ENCODE measurements at places on chromosomes 2 and 18.

DNA sequence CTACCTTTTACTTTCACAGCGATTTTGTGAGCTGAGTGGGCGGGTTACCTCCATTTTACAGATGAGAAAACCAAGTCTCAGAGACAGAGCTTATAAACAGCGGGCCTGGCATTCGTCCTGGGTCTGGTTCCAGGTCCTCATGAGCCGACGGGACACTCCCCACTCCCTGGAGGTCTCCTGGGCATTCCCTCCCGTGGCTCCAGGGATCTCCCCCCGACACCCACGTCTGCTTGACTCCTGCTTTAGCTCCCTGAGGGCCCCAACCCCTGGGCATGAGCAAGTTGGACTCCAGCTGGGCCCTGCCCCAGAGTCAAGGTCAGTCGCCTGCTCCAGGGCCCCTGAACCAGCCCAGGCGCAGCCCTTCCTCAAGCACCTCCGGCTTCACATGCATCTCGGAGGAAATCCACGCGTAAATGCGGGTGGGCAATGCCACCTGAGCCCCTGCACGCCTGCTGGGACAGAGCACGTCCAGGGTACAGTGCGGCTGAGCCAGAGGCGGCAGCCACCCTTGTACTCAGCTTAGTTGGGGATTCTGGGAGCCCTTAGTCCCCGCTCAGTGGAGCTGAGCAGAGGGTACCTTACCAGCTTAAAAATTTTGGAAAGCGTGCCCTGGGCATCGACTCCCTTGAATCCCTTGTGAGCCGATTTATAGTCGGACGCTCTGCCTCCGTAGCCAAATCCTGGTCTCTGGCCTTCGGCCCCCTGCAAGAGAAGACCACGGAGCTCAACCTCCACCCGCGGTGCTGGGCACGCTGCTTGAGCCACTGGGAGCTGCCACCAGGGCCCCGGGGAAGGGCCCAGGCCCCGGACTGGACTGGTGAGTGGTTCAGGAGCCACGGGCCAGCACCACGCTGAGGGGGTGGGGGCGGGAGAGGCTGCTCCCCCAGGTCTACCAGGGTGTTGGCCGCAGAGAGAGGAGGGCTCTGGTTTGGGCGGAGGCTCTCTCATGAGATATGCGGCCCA is 148.1 kb downstream of the MBP start:
- peak; percentile 45 for DNase-seq

- no peak for DNase-seq
These were observed 12.5 kb upstream of the REG1B start for GRCh38 chr2:79100285-79100684.

DNA sequence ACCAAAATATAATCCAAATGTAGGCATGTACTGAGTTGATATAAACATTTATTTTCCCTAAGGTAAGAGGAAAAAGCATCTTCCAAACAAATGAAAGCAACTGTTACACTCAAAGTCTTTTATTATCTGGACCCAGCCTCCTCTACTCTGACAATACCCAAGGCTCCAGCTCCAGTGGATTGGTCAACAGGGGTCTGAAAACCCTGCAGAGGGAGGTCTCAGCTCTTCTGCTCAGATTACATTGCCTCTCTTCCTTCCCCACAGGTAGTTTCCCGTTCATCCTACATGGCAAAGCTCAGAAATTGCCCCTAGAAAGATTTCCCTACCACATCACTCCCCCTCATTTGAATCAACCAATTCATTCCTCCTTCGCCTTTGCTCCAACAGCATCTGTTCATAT is 457.0 kb downstream of the METTL4 start:
- DNase-seq: no peak

DNA sequence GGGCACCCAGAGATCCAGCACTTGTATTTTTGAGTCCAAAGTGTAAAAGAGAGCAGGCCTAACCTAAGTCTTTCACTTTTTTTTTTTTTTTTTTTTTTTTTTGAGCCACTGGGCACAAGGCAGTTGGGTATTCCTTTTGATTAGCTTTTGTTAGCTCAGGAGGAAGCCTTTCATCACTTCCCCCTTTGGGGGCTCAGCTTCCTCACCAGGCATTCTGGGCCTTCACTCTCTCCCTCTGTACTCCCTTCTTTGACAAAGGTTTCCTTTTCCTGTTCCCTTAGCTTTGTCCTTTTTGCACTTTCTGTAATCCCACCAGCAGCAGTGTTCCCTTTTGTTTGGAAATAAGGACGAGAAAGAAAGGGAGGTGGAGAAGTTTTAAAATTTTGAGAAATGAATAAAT is 88.2 kb downstream of the PKP4 start:
- no peak for DNase-seq

DNA sequence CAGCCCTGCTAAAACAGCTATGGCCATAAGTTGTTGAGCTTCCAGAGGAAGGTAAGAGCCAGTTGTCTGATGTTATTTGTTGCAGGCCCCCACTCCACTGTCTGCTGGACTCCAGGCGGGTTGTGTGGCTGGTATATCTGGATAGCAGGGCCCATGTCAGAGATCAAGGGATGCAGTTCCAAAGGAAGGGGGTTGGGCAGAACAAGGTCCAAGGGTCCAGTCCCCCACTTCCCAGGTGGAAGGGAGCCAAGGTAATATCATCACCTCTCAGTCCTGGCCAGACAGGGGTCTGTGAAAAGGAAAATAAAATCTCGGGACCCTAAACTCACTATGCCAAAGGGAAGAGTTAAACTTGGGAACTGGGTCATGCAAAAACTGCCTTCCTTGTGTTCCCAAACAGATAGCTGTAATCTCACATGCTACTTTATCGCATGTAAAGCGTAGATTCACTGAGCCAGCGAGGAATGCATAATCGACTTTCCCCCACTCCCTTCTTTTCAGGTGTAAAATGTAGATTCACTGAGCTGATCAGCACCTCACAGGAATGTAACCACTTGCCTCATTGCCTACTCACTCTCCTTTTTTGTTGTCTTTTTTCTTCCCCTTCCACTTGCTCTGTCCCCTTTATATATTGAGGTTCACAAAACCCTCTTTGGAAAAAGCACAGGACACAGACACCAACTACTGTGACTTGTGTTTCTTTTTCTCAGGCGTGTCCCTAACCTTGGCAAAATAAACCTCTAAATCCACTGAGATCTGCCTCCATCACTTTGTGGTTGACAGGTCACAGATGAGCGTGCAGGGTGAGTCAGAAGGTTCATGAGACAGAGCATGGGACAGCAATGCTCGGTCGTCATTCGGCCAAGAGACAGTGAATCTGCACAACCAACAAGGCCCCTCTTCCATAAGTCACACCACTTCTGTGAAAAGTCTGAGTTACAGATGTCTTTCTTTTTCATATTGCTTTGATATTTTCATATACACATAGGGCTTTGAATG is 255.3 kb upstream of the SIX2 start:
- DNase-seq: no peak

GRCh38 chr2:66733364-66733999 is 298.6 kb downstream of the MEIS1 start:
- DNase-seq: no peak

DNA sequence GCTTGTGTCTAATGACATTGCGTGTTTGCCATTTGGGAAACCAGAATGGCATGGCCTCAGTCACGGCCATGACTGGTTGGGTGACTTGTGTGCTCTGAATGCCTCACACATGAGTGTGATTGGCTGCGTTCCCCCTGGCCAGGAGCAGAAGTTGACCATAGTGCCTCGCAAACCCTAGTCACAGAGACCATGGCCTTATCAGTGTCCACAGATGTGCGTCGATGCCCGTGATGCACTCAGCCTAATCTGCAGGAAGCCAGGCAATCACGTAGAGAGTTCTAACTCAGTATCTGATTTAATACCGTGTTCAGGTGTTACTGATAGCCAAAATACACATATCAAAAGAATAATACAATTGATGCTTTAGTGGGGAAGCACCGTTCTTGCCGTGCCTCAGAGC is 64.0 kb downstream of the BOLA3 start:
- DNase-seq: no peak

DNA sequence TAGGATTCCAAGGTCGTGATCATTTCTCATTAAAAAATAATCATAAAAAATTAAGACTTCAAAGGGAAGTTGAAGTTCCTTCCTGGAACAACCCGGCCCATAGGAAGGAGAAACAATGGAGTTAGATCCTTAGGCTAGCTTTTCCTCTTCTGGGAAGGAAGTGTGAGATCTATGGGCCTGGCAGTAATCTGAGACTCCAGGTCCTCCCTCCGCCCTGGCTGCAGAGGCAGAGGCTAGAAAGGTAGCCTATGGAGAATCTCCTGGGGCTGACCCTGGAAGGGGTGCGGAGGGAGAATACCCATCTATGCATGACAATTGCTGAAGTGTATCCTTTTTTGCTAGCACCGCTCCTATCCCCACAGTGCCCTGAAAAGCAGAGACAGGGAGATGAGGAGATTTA is 37.9 kb downstream of the TRIB2 start:
- DNase-seq: peak; percentile 50

DNA sequence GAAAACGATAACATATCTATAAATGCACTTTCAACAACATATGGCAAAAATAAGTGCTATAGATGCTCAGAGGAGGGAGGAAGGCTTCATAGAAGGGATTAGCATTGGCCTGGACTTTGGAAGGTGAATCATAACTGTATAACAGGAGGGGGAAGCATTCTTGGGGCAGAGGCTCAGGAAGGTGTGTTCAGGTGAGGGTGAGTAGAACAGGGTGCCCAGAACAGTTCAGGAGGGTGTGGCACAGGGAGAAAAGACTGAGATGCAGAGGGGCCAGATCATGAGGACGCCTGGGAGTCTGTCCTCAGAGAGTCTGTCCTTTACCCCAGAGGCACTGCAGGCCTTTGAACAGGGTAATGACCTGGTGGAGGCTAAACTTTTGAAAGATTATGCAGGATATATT is 29.3 kb upstream of the MEP1B start:
- no peak for DNase-seq

DNA sequence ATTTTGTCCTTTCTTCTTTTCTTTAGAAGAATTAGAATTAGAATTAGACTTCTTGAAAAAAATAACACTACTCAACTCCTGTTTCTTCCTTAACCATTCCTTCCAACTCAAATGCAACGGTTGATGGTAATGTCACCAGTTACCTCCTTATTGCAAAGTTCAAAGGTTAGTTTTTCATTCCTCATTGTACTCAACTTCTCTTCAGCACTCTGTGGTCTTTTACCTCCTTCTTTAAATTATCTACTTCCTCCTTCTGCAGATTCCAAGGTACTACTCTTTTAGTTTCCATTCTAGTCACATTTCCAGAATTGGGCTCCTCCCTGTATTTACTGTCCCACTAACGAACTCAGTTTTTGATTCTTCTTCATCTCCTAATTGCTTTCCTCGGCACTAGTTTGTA is 700.7 kb downstream of the SATB2 start:
- no peak for DNase-seq

DNA sequence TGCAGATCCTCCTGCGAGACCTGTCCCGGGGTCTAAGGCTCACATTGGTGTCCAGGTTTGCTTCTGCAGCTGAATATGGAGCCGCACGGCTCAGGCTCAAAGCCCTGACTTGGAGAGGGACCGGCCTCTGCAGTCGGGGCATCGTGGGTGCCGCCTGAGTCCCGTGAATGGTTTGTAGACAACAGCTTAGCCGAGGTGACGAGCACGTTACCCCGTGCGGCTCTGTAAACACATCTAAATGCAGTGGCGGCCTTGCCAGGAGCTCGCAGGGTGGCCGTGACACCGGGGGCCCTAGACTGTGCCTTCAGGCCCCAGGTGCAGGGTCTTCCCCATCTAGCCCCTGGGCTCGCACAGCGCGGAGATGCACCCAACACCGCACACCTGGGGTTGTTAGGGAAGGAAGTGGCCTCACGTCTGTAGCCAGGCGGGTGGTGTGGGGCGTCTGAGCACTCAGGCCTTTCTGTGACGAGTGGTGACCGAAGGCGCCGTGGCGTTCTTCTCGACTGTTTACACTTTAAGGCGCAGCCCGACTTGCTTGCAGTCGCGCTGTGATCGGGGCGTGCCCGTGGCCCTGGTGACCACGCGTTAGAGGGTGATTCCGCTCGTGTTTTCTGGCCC is 91.6 kb downstream of the NFATC1 start:
- no peak for DNase-seq

- DNase-seq: no peak
These were observed 7.8 kb upstream of the SERPINB2 start for GRCh38 chr18:63879709-63880108.

DNA sequence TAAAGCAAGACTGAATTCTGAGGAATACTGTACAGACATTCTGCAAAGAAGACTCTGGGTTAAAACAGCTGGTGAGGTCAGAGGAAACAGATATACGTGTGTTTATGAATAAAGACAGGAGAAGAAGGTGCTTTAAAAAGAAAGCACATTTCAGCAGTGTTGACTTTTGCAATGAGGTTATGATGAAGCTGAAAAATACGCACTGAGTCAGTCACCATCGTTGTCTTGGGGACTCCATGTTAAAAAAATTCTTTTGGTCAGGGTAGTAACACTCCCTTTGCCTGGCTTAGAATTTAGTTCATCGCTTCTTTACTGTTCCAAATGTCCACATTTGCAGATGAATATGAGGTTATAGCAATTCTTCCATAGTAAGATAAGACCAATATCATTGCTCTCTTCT is 1049.0 kb downstream of the TSN start:
- DNase-seq: no peak

DNA sequence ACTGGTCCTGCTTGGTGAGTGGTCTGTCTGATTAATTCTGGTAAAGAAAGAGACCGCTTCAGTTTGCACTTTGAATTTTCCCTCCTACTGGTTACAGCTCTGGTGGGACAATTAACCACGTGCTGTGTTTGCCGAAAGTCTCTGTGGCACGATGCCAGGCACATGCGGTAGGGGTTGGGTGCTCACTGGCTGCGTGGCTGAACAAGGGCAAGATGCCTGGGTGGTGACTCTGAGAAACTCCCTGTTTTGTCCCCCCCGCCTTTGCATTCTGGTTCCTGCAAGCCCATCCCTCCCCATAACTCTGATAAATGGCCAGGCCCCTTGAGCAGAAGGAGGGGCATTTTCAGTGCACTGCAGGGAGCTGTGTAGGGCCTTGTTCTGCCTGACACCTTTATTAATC is 206.1 kb downstream of the TFCP2L1 start:
- no peak for DNase-seq

DNA sequence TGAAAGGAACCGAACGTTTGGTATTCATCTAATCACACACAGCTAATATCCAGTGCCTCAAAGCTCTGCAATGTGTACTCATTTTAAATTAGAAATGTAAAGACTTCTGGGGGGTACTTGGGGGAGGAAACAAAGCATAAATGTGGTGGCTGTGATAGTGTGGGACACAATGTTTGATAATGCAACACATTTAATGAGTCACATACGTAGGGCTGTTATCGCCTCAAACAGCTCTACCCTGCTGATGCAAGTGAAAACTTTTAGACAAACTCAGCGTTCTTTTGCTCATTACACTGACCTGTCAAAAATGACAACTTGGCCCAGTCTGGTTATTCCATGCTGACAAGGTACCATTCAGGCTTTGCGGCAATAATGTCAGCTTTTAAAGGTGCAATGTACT is 1227.1 kb upstream of the CELF4 start:
- no peak for DNase-seq

DNA sequence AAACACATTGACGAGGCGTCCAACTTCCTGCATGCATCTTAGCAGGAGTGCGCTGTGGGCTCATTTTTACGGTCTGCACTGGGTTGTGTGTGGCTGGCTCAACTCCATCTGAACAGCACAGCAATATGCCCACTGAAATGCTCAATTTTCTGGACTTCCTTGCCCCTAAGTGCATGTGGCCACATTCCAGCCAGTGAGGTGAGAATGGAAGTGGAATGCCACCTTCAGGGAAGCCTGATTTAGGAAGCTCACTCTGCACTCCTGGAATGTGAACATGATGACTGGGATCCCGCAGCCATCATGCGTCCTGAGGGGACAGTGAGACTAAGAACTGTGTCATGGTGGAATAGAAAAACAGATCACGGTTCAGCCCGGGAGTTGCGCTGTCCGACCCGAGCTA is 76.2 kb downstream of the PSMG2 start:
- peak; percentile 26 for DNase-seq

Data from H1 (cell line).